B cell (primary cell): ENCODE measurements at places on chromosomes 6 and 20.
A peak's percentile ranks its signal among the peaks of the same experiment; 100 is the strongest.

GRCh38 chr6:64170316-64170715, 534.7 kb downstream of the PHF3 start:
- no peak for DNase-seq

DNA sequence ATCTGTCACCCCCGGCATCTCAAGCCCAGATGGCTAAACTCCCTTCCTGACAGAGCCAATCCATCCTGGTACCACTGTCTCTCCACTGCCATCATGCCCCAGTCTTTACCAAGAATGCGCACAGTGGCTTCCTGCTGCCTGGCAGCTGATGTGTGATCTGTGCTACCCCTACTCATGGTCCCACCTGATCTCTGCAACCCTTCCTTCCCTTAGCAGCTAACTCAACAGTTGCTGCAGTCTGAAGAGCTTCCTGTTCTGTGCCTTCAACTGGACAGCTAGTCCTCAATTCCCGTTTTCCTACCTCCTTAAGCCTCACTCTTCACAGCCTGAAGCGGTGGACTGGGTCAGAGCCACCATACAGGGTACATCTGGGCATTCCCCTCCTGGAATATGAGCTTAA, 7.6 kb upstream of the FAM83C start:
- DNase-seq, result no peak

- DNase-seq, result peak; percentile 38
Measured at GRCh38 chr20:24842918-24843715, 106.0 kb upstream of the CST7 start.

DNA sequence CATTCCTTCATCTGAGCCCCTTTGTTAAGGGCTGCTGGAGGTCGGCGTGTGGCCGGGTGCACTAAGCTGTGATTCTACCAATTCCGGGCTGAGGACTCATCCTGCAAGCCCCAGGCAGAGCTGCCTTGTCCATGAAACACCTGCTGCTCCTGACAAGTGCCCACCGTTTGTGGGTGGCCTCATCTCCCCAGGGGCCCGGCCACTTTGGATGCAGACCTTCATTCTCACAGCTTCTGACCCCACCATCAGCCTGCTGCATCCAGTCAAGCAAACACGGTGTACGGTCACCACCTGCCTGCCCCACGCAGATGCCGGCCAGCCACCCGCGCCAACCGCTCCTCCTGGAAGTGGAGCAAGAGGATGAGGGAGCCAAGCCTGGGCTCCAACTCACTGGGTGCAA, 382.7 kb downstream of the THBS2 start:
- no peak for DNase-seq

DNA sequence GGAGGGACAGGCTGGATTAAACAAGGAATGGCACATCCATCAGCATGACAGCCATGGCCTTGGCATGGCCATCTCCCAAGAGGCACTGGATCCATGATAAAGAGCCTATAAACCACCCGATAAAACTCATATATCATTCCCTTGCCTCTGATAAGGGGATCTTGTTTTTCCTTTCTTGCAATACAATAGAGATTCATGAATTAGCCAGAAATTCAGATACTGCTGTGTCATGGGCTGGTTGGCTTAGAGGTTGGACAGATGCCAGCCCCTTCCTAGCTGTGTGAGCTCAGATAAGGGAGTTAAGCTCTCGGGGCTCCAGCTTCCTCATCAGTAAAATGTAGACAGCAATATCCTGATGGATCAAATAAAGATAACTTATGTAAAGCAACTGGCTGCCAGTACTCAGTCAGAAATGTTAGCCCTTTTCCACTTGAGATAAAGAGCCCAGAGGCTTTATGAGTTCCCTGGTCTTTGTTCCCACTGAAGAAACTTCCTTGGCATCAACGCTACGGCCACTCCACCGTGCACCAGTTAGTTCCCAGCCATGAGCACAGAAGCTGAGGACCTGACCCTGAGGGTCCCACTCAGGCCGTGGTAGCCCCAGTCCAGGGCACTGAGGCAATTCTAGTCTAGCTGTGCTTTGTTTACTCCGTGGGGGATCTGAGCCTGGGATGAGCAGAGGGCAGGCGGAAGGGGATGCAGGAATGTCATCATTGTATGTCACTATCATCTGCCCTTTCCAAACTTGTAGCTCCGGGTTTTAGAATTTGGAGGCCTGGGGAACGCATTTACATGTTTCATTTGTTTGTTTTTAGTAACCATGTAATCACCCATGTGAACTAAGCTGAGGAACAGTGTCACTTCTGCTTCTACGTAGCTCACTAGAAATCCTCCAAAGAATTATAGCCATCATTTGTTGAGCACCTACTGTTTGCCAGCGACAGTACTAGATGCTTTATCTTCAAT, 67.2 kb upstream of the TBC1D7 start:
- peak; percentile 73 for DNase-seq

DNA sequence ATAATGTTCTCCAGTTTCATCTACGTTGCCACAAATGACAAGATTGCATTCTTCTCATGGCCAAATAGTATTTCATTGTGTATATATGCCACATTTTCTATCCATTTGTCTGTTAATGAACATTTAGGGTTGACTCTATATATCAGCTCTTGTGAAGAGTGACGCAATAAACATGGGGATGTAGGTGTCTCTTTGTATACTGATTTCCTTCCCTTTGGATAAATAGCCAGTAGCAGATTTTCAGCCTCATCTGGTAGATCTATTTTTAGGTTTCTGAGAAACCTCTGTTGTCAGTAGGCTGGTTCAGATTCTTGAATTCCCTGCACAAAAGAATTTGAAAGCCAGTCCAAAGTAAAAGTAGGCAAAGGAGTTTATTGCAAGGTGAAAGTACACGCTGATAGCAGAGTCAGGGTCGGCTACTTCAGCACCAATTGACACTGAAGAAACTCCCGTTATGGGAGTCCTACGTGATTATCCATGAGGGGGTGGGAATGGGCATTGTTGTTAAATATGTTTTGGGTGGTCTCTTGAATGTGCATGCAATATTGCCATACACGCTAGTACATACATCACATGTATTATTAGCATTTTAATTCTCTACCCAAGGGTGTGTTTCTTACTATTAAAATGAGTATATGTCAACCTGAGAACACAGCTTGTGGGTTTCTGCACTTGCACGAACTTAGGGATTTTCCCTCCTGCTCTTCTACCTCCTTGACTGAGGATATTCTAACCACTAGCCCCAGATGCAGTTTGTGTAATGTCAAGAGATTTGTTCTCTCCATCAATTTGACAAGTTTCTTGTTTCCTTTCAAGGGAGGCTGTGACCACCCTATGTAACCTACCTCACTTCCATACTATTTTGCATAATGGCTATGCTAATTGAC, 14.4 kb upstream of the SLC17A2 start:
- DNase-seq, result no peak

- no peak for DNase-seq
Measured at GRCh38 chr6:149683256-149683859, 34.5 kb downstream of the LATS1 start.

GRCh38 chr20:16517946-16518783, 55.1 kb downstream of the KIF16B start:
- DNase-seq, result peak; percentile 12

- DNase-seq, result no peak
Measured at GRCh38 chr6:165987483-165988301, 180.0 kb downstream of the TBXT start.

DNA sequence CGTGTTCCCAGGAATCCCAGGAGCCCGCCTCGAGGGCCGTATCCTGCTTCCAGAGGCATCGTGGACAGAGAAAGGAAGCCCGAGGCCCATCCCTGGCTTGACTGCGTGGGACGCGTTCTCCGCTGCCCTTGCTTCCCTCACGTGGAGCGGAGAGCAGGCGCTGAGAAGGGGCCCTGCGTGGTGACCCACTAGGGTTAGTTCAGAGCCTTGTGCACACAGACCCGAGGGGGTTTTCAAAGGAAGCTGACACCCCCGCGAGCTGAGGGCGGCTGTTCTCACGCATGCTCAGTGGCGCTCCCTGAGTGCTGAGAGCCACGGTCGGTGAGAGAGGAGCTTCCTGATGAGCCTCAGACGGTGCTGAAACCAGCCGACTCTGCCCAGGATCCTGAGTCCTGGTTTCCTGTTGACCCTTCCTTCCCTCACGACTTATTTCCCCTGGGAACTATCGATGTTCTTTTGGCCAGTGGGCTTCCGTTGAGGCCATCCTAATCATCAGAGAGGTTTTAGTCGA, 28.9 kb upstream of the CCR6 start:
- peak; percentile 94 for DNase-seq

DNA sequence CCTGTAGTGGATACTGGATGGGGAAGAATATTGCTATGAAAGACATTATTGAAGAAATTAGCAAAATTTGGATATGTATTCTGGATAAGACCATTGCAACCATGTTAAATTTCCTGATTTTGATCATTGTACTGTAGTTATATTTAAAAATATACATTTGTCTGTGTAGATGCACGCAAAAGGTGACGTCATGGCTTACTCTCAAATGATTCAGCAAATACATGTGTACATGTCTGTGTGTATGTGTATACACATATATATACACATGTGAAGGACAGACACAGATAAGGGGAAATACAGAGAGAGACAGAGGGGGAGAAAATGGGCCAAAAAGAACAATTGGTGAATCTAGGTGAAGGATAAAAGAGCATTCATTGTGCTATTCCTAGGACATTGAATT, 82.3 kb upstream of the PLCB4 start:
- DNase-seq, result no peak

- no peak for DNase-seq
Measured at GRCh38 chr6:160767647-160768019, 65.6 kb downstream of the PLG start.

DNA sequence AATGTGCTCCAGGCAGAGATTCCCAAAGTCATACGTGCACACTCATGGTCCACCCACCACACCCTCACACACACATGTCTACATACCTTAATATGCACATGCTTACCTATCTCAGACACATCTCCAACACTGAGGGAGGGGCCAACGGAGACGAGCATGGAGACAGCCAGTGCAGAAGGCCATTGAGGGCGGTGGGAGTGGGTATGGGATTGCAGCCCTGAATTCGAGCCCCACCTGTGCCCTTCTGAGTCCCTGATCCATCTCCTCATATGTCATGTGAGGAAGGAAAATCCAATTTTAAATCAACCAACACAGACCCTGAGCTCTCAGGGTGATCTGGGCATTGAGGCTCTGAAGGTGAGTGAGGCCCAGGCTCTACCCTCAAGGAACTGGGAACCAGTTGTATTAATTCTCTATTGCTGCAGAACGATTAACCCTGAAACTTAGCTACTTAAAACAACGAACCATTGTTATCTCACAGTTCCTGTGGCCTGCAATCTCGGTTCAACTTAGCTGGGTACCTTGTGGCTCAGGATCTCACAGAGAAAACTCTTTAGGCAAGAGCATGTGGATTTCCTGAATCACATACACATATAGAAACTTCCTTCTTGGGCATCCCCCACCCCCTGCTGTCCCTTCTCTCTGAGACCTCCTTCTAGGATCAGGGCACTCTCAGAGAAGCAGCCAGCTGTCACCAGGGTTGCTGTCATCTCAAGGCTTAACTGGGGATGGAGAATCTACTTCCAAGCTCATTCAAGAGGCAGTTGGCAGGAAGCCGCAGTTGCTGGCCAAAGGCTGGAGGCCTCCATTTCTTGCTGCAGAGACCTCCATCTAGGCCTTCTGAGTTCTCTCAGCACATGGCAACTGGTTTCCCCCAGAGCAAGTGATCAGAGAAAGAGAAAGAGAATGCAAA, 28.3 kb downstream of the GLP1R start:
- no peak for DNase-seq

GRCh38 chr20:43991261-43991660, 76.6 kb downstream of the TOX2 start:
- DNase-seq, result no peak

DNA sequence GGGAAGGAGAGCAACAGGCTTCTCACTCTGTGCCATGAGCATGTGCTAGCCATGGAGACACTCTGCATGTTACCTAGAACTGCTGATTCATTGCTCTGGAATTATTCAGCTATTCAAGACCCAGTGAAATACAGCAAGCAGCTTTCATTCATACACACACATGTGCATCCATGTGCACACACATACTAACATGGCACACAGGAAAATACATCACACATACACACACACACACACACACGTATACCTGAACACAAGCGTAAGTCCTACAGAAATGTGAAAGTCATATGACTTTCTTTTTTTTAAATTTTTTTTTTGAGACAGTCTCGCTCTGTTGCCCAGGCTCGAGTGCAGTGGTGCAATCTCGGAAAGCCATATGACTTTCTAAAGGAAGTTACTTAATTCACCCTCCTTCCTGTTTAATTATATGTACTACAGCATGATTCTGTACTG, 108.2 kb upstream of the NFATC2 start:
- peak; percentile 68 for DNase-seq

GRCh38 chr6:137852346-137852745, 14.7 kb upstream of the TNFAIP3 start:
- DNase-seq, result no peak

DNA sequence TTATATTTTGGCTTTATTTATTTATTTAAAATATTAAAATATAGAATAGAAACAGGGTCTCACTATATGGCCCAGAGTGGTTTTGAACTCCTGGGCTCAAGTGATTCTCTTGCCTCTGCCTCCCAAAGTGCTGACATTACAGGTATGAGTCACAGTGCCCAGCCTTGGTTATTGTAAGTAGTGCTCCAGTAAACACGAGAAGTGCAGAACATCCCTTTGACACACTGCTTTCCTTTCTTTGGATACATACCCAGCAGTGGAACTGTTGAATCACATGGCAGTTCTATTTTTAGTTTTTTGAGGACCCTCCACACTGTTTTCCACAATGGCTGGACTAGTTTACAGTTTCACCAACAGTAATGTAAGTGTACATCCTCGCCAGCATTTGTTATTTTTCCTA, 203.9 kb downstream of the PHF3 start:
- no peak for DNase-seq

GRCh38 chr6:31826793-31827285, 699 bp upstream of the HSPA1B start:
- no peak for DNase-seq

DNA sequence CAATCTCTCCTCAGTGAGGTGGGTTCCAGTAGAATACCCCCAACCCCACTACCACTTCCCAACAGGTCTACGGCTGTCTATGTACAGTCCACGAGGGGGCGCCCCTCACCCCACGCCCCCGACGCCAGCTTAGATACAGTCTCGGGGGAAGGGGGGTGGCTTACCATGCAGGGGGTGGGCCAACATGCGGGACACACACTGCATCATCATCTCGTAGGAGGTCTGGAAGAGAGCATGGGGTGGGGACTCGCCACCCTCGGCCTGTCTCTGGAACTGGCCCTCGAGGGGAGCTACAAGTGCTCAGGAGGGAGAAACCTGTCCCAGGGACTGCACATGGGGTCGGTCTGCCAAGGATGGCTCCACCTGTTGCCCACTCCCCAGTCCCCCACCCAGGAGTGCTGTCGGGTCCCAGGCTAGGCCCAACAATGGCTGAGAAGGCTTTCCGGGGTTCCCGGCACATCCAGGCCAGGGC, 8.5 kb downstream of the MTCH1 start:
- peak; percentile 69 for DNase-seq

GRCh38 chr20:1389703-1390580, 2.9 kb downstream of the FKBP1A start:
- DNase-seq, result no peak

- DNase-seq, result no peak
Measured at GRCh38 chr6:5961836-5962235, 44.9 kb downstream of the NRN1 start.
